Body of pancreas (tissue), 4 donors: ENCODE measurements at places on chromosomes 1 and 21. TPM values are rescaled to one million over a fixed set of nuclear protein-coding genes. Genes with fewer than 3 reads are reported as not detected.
A peak's percentile ranks its signal among the peaks of the same experiment; 100 is the strongest.

The USP48 gene
- 72.9 TPM for total RNA-seq

The B4GALT2 gene
- 18.2 TPM for total RNA-seq

DNA sequence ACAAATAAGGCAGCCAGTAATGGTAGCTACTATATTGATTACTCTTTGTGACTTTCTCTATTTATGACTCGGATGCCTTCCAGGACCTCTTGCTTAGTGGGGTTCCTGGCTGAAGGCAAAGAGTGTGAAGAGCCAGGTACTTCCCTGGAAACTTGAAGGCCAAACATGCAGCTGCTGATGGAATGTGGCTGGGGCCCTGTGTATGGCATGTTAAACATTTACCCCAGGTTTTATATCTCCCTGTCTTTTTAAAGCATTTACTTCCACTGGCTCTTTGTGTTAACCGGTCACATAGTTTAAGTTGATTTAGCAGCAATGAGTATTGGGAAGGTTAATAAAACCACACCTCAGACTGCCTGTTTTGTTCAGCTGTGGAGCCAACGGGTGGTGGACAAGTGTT lies 45.7 kb upstream of the PAXBP1 start:
- no peaks in the 10 kb centered on the region for H3K36me3 ChIP-seq
- H3K27ac ChIP-seq: peak overlapping the region; percentile 80
- no peaks in the 10 kb centered on the region for H3K27me3 ChIP-seq
- no peak overlapping the region for H3K4me3 ChIP-seq
- H3K4me1 ChIP-seq: peaks cover 25% of the 10 kb centered on the region
- DNase-seq: peak; percentile 58

- H3K27me3 ChIP-seq: no peaks in the 10 kb centered on the region
- H3K4me1 ChIP-seq: no peaks in the 10 kb centered on the region
- DNase-seq: no peak
- no peak overlapping the region for H3K4me3 ChIP-seq
Observed at GRCh38 chr1:35044431-35044830, 12.7 kb upstream of the ZMYM6 start.
